ENCODE measurements at places on chromosomes 3 and 15. TPM values are rescaled to one million over a fixed set of nuclear protein-coding genes. Genes with fewer than 3 reads are reported as not detected.

The GOLGA8T gene
- total RNA-seq = 0.31 TPM

- peaks cover 58% of the 10 kb centered on the region for H3K36me3 ChIP-seq
- no peak overlapping the region for H3K27ac ChIP-seq
- no peaks in the 10 kb centered on the region for H3K27me3 ChIP-seq
- no peak overlapping the region for H3K4me3 ChIP-seq
- DNase-seq = no peak
These were observed 75.9 kb downstream of the UACA start for GRCh38 chr15:70687482-70687881.

DNA sequence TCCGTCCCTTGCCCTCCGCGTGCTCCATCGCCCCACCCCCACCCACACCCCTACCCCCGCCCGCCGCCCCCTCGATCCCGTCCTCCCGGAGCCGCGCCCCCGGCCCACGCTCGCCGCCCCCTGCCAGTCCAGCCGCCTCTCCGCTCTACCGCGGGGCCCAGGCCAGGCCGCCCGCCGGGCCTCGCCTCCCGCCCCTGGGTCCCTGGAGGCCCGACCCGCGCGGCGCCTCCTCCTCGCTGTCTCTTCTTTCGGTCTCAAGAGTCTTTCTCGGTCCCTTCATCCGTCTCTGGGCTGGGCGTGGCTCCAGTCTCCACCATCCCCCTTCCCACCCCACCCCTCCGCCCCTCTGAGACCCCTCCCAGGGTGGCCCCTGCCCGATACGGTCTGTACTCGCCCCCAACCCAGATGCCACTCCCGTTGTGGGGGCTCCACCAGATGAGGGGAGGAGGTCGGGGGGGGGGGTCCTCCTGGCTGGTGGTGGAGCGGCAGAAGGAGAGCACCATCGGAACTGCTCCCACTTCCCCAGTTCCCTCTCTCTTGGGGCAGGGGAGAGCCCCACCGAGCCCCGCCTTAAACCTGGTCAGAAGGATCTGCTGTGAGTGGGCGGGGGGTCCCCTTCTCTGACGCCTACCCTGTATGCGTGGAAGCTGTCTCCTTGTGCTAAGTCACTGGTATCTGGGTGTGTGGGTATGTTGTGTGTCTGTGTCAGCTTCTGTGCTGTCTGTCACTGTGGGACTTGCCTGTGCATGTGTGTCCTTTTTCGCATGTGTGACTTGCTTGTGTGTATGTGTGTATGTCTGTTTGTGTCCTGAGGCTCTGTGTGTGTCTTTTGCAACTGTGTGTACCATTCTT is 1.0 kb downstream of the PRKCD start:
- peak overlapping the region; percentile 92 for H3K27ac ChIP-seq
- peak overlapping the region; percentile 88 for H3K4me3 ChIP-seq
- DNase-seq = peak; percentile 67
- no peaks in the 10 kb centered on the region for H3K36me3 ChIP-seq
- H3K27me3 ChIP-seq = no peaks in the 10 kb centered on the region

- no peaks in the 10 kb centered on the region for H3K27me3 ChIP-seq
- no peak for DNase-seq
- H3K27ac ChIP-seq = no peak overlapping the region
These were observed 120.2 kb downstream of the OXSM start for GRCh38 chr3:25910105-25910504.

GRCh38 chr3:45967724-45968123 is 24.5 kb downstream of the CXCR6 start:
- no peaks in the 10 kb centered on the region for H3K36me3 ChIP-seq
- H3K27me3 ChIP-seq = no peaks in the 10 kb centered on the region
- no peak overlapping the region for H3K4me3 ChIP-seq
- H3K4me1 ChIP-seq = peaks cover 39% of the 10 kb centered on the region
- H3K27ac ChIP-seq = no peak overlapping the region

DNA sequence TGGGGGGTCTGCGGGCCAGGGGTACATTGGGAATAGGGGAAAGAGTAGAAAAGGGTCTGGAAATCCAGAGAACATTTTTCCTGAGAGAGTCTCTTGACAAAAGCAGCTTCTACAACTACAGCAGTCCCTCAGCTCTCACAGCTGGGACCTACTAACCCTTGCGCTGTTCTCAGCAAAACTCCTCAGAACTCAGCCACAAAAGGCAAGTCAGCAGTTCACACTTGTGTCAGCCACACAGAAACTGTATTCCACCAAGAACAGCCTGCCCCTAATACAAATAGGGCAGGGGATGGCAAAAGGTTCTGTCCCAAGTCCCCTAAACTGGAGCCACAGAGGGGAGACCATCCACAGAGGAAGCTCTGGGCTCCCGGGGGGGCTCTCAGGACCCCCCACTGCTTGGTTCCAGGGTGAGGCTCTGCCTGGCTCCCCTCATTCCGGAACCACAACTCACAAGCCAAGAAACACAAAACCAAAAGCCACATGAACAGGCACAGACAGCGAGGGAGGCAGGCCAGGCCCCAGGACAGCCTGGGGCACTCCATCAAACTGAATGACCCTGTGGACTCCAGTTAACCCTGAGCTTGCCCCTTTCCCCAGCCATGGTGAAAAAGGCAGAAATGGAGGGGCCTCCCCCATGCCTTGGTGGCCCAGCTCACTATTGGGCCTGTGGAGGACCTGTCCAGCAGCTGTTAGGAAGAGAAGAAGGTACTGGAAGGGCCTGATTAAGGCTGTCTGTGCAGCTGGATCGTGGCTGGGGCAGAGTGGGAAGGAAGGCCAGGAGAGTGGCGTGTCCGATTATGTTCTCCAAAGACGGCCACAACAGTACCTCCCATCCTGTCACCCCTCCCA is 162.0 kb downstream of the CHSY1 start:
- no peak overlapping the region for H3K27ac ChIP-seq
- no peaks in the 10 kb centered on the region for H3K36me3 ChIP-seq
- peaks cover 29% of the 10 kb centered on the region for H3K4me1 ChIP-seq
- no peak overlapping the region for H3K4me3 ChIP-seq
- no peaks in the 10 kb centered on the region for H3K27me3 ChIP-seq

All from heart left ventricle (tissue), 16 donors.